Right hindlimb (tissue), 1 donor: ENCODE measurements at places on chromosomes 7 and 10.

GRCh38 chr7:98495200-98495955 lies 94.5 kb upstream of the BAIAP2L1 start:
- no peak for DNase-seq

- DNase-seq = no peak
Observed at GRCh38 chr10:64873088-64873487, 1351.9 kb downstream of the REEP3 start.

GRCh38 chr10:112988839-112989406 lies 38.9 kb downstream of the TCF7L2 start:
- no peak for DNase-seq

DNA sequence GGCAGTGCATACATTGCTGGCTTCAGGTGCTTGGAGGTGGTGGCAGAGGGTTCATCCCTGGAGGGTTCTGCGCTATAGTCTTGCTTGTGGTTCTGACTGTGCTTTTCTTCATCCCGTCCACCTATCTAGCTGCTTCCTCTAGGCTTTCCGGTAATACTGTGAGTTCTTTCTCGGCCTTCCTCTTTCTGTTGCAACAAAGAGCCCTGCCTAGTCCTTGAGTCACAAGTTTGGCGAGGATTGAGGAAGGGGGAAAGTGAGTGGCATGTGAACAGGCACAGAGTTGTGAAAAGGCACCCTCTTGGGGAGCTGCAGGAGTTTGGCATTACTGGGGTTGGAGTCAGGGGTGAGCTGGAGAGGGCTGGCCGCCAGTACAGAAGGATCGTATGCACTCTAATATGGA lies 123.0 kb downstream of the SH2D4B start:
- no peak for DNase-seq

DNA sequence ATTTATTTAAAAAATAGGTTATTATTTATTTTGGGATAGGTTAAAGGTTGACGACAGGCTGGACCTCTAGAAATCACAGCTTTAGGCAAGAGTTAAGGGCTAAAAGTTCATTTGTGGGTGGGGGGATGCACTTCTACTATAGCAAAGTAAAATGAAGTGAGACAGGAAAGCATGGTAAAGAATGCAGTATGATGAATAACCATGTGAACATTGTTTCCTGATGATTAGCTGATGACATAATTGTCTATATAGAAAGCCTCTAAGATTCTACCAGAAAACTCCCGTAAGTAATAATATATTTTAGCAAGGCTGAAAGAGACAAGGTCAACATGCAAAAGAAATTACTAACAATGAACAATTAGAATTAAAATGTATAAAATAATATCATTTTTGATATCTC lies 25.7 kb upstream of the PRSS37 start:
- no peak for DNase-seq

DNA sequence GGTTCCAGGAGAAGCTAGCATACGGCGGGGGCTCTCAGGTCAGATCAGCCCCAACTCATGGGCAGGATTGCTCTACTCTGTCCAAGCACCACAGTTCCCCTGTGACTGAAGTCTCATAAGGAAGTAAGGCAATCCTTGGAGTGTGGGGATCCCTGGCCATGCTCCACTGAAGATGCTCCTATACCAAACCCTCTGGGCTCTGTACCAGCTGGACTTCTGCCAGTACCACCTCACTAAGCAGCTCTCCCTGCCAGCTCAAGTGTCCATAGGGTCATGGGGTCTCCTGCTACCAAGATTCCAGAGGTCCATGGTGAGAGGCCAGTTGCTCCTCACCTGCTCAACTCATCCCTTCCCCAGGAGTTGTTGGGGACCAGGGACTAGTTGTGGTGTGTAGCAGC lies 355.7 kb upstream of the STEAP1 start:
- no peak for DNase-seq

- no peak for DNase-seq
Observed at GRCh38 chr10:110138197-110138812, 69.1 kb upstream of the MXI1 start.

DNA sequence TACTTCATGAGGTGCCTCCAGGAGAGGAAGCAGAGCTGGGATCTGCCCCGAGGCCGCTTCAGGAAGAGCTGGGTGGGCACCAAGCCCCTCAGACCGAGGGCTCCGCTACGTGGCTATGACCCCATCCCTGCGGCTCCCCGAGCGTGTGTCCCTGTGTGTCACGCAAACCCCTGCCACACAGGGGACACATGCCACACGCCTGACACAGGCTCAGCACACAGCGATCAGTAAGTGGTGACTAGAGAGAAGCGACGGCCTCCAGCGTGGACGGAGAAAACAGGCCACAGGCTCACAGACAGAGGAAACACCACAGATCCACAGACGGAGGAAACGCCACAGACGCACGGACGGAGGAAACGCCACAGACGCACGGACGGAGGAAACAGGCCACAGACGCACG lies 18.5 kb downstream of the DIP2C start:
- no peak for DNase-seq

DNA sequence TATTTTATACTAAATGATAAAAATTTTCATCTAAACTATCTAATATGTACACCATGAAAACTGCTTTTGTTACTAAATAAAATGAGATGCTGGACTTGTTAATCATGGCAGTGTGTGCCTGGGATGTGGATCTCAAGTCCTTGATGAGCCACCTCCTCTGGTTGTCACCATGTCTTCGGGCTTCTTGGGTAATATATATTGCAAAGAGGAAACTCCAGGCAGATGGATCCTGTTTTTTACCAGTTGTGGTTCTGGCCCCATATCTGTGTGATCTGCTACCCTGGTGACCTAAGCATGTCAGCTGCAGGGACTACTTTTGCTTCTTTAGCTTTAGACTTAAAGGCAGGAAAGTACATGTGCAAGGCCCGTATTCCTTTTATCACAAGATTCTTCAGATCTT lies 46.2 kb downstream of the TMEM60 start:
- no peak for DNase-seq
